AG09319 (cell line): ENCODE measurements at places on chromosomes 7 and 10.

- no peak for DNase-seq
Measured at GRCh38 chr7:106109521-106110237, 2.4 kb downstream of the SYPL1 start.

DNA sequence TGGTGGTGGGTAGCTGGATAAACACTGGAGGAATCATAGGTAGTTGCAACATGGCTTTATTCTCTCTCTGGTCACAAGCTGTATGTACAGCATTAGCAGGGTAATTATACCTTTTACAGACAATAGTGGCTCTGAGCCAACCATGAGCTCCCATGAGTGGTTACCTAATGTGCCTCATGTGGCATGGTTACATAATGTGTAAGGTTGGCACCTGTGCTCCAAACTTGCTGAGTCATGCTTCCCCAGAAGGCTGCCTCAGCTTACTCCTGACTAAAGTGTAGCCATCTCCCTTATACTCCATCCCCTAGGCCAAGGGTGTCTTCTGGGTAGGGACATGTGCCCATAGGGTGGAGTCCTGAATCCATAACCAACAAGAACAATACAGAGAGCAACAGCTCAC is 345.3 kb upstream of the SEMA3C start:
- no peak for DNase-seq

DNA sequence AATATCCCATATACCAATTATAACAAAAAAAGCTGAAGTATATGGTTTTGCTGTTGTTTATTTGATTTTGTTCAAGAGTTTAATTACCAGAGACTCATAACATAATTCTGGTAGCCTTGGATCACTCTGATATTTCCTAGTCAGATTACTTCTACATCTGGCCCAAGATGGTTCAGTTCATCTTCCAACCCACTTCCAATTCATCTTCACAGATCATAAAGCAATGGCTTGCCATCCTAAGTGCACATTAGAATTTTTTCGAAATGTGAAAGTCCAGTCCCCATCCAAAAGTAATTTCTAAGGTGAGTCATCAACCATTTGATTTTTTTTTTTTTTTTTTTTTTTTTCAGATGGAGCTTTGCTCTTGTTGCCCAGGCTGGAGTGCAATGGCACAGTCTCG is 8.0 kb upstream of the HIBADH start:
- DNase-seq = no peak

DNA sequence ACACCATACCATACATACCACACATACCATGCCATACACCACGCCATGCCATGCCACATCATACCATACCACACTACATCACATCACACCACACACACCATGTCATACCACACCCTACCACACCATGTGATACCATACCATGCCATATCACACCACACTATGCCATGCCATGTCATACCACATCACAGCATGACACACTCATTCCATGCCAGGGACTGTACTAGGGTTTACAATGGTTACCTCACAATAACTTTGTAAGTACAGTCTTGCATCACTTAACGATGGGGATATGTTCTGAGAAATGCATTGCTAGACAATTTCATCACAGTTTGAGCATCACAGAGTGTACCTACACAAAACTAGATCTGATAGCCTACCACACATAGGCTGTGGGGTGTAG is 14.5 kb downstream of the PYROXD2 start:
- no peak for DNase-seq

- no peak for DNase-seq
Measured at GRCh38 chr10:24981161-24981710, 28.8 kb upstream of the PRTFDC1 start.

DNA sequence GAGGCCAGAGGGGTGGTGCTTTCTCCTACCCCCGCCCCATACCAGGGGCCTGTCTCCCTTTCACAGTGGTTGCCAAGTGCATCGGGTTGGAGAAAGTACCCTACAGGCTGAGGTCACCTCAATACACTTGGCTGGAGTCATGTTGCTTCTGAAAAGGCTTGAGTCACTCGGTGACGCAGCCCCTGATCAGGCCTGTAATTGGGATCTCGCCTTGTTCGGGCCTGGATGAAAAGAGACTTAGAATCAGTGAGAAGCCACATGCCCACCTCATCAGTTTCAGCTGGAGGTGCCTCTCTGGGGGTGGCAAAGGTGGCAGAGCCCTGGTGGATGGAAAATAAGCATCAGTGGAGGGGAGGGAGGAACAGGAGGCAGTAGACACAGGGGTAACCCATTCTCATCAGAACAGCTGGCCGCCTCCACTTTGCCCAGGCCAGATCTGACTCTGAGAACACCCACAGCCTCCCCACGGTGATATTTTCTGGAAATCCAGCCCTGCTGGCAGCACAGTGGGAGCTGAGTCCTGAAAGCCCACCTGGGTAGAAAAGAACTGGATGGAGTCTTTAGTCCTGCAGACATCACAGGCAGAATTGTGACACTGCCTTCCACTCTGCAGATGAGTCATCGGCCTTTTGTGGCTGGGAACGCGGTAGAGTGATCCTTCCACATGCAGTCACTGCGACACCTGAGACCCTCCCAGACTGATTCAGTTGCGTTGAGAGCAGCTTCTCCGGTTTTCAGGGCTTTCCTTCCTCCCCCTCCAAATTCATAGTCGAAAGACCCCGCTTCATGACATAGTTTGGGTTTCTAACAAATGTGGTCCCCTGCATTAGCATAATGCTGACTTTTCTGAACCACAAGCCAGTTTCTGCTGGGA is 108.0 kb downstream of the GRK5 start:
- DNase-seq = peak; percentile 63

DNA sequence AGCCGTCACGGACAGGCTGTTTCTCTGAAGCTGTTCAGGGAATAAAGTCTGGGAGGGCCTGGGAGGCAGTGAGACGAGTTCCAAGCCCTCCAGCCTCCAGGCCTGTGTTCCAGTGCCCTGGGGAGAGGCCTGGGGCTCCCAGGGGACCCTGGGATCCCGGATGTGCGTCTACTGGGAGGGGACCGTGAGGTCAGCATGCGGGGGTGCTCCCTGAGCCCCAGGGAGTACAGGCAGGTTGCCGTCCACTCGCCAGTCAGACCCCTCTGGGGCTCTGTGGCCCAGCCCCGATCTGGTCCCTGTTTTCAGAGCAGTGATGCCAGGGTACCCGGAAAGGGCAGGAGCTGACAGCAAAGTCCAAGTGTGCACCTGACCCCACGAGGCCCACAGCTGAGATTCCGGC is 80.9 kb upstream of the DNAAF5 start:
- no peak for DNase-seq

DNA sequence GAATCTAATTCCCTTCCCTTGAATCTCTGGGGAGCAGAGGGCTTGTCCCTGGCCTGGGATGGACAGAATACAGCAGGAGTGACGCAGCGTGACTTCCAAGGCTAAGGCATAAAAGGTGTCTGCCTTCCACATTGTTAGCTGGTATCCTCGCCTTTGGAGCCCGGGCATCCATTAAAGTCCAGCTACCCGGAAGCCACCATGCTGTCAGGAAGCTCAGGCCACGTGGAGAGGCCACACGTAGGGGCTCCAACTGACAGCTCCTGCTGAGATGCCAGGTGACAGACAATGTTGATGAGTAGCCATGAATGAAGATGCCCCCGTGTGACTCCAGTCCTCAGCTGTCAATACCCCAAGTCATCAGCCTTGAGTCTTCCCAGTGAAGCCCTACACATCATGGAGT is 99.9 kb downstream of the OAT start:
- no peak for DNase-seq

DNA sequence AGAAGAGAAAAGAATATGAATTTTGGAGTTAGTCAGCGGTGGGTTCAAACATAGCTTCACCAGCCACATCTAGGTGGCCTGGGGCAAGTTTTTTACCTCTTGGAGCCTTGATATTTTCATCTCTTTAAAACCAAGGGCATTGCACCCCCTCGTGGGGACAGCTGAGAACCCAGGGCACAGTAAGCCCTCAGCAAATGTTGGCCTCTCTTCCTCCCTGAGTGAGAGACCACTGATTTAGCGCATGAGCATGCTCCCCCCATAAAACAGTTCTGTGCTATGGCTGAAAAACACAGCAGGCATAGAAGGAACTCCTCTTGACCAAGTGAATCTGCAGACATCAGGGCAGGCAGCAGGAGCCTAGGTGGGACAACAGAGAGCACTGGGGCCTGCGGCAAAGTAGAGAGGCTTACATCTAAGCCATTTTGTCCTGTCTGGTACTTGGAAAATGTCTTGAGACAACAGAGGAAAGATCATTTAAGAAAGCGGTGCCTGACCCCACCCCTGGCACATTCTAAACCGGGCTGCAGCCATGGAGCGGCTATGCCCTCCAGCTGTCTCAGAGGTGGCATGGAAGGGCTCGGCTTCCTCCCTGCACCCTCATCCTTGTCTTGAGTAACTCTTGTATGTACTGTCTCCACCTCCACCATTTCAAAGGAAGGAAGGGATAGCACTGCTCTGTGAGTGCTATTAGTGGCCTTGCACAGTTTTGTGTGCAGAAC is 94.7 kb downstream of the ARHGAP22 start:
- no peak for DNase-seq

DNA sequence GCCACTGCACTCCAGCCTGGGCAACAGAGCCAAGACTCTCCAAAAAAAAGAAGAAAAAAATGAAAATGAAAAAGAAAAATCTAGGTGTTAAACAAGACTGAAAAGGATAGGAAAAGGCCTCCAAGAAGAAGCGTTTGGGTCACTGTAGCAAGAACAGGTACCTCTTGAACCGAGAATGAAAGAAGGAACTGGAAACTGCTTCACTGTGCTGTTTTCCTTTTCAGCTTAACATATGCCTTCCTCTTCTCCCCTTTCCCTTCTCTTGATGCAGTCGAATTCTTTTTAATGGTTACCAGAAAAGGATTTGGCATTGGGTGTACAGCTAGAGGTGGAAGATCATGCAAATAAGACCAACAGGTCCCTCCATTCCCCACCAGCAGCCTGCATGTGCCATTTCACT is 28.1 kb downstream of the LRRC4 start:
- DNase-seq = no peak

- no peak for DNase-seq
Measured at GRCh38 chr7:79604841-79605240, 151.4 kb upstream of the MAGI2 start.

GRCh38 chr7:82805527-82805960 is 357.1 kb downstream of the PCLO start:
- DNase-seq = peak; percentile 24

- no peak for DNase-seq
Measured at GRCh38 chr7:128865996-128866877, 3.6 kb downstream of the ATP6V1F start.

GRCh38 chr10:102399217-102400021 is 3.9 kb downstream of the NFKB2 start:
- peak; percentile 64 for DNase-seq

DNA sequence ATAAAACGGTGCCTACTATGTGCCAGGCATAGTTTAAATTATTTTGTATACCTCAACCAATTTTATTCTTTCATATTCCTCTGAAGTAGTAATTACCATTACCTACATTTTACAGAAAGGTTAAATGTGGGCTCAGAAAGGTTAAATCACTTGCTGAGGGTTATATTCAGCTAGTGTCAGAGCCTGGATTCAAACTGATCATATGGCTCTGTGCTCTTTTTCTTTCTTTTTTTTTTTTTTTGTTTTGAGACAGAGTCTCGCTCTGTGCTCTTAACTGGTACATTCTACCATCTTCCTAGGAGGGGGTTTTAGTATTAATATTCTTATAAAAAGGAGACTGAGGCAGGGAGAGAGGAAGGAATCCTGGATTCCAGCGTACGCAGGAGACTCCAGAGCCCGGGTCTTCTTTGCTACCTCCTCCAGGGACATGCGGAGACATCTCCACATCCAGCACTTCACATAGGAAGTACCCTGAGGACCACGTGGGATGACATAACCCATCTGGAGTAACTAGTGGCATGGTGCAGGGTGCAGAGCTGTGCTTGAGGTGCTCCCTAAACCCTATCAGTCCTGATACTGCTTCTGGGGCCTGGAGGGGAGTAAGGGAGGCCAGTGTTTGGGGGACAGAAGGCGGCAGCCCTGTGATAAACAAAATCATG is 29.6 kb upstream of the ATXN7L1 start:
- DNase-seq = no peak

- DNase-seq = no peak
Measured at GRCh38 chr10:71225291-71226058, 13.1 kb downstream of the UNC5B start.

DNA sequence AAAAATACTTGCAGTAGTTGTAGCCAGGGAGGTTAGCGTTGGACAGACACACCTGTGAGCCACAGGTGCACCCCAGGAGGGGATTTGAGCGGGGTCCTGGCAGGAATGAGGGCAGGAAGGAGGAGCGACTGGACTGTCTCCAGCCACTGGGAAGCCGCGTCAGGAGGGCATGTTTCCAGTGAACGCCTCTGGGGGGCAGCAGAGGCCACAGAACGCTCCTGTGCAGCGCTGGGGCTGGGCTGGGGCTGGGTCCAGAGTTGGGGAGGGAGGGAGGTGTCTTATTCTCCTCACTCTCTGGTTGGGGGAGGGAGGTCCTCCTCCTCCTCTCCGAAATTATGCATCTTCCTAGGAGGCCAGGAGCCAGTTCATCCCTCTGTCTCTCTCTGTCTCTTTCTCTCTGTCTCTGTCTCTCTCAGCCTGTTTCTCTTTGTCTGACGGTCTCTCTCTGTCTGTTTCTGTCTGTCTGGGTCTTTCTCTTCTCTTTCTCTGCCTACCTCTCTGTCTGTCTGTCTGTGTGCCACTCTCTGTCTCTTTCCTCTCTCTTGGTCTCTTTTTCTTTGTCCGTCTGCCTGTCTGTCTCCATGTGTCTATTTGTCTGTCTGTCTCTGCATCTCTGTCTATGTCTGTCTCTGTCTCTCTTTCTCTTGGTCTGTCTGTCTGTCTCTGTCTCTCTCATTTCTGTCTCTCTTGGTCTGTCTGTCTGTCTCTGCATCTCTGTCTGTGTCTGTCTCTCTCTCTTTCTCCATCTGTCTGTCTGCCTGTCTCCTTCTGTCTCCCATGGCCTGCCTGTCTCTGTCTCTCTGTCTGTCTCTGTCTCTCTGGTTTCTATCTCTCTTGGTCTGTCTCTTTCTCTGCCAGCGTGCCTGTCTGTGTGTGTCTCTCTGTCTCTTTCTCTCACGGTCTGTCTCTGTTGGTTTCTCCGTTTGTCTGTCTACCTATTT is 9.9 kb upstream of the PSMG3 start:
- no peak for DNase-seq

DNA sequence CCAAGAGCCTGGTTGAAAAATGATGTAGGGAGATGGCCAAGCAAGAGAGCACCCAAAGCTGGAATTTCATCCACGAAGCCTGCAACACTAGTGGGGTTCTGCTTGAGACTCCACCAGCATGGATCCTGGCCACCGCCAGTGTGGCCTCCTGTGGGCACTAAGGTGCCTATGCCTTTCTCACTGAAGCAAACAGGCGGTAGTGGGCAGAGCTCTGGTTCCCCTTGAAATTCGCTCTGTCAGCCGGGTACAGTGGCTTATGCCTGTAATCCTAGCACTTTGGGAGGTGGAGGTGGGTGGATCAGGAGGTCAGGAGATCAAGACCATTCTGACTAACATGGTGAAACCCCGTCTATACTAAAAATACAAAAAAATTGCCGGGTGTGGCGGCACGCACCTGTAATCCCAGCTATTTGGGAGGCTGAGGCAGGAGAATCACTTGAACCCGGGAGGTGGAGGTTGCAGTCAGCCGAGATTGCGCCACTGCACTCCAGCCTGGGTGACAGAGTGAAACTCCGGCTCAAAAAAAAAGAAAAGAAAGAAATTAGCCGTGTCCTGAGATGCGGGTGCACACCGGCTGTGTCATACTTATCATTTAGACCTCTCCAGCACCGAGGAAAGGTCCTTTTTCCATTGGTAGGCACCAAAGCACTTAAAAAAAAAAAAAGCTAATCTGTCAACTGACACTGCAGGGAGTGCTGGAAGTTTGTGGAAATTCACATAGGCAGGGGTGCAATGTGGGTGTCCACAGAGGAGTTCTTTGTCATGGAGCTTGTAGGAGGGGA is 28.3 kb downstream of the CCM2 start:
- no peak for DNase-seq

GRCh38 chr10:51663086-51663485 is 36.3 kb downstream of the CSTF2T start:
- DNase-seq = no peak
